Right atrium auricular region (tissue), 2 donors: ENCODE measurements at places on chromosomes 5 and 9. TPM values are rescaled to one million over a fixed set of nuclear protein-coding genes. Genes with fewer than 3 reads are reported as not detected.

The DAB2 gene
- 29.2 TPM for total RNA-seq

The SUSD3 gene
- total RNA-seq, result 11.8 TPM

The SPINK4 gene
- not detected for total RNA-seq

The GCNT4 gene
- 0.20 TPM for total RNA-seq

The SPINK14 gene
- total RNA-seq, result not detected

The PRRT1B gene
- total RNA-seq, result not detected

The GABBR2 gene
- 0.22 TPM for total RNA-seq

The TGFBI gene
- 65.0 TPM for total RNA-seq

The OR1J2 gene
- not detected for total RNA-seq

The PCDHB10 gene
- total RNA-seq, result 2.0 TPM

The FOXD4 gene
- total RNA-seq, result not detected

The CDH12 gene
- not detected for total RNA-seq

DNA sequence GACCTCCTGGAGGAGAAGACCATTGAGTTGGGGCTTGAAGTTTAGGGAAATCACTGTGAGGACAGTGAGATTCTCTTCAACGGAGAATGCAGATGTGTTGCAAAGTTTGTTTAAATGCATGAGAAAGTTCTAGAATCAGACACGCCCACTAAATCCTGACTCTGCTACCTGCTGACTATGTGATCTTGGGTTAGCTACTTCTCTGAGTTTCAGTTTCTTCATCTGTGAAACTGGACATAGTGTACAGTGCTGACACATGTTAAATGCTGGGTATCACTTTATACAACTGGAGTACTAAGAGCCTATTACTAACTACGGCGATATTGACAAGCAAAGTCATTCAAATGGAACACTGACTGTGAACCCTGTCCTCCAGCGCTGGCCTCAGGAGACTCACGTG lies 255.5 kb downstream of the HSPA4 start:
- DNase-seq, result no peak

GRCh38 chr5:56993241-56993640 lies 41.3 kb upstream of the MIER3 start:
- DNase-seq, result no peak

DNA sequence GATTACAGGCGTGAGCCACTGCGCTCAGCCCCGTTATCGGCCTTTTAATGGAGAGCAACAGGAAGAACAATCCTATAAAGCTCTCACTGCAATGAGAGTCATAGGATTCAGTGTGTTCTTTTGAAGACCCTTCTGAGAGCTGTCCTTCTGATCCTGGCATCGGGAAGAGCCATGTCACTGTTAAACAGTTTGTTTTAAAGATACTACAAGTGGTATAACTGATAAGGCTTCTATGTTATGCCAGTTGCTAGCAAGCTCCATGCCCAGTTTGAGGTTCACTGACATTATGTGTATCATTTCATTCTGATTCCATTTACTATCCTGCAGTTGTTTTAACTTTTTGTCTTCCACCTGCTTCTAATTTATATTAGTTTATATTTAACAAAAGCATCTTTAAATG lies 55.8 kb downstream of the GNAQ start:
- DNase-seq, result no peak

DNA sequence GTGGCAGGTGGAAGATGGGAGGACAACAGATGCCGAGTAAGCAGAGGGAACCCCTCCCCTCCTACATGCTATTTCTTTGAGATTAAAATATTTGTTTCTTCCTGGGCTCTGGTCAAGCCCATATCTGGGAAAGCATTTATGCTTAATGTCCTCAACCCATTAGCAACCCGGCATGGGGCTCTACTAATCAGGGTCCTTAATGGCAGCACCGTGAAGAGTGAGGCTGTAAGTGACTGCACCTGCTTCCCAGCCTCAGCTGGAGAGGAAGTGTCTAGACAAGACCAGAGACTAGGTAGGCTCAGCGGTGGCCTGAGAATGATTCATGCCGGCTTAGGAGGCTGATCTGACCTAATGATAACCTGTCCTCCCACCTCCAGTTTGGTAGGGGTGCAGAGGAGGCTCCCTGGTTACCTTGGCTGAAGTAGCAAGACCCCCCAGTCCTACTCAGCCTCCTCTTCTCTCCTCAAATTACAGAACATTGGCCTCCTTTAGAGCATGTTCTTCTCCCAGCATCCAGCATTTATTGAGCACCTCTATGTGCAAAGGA lies 61.3 kb upstream of the HSPA9 start:
- DNase-seq, result no peak

- peak; percentile 82 for DNase-seq
These were observed 129.1 kb downstream of the PDZD2 start for GRCh38 chr5:31768046-31768445.

- DNase-seq, result no peak
These were observed 86.2 kb downstream of the PTPN3 start for GRCh38 chr9:109411798-109412352.

- no peak for DNase-seq
These were observed 135.2 kb upstream of the RAPGEF1 start for GRCh38 chr9:131874916-131875670.

GRCh38 chr9:98453589-98454311 lies 198.3 kb upstream of the TBC1D2 start:
- DNase-seq, result no peak

DNA sequence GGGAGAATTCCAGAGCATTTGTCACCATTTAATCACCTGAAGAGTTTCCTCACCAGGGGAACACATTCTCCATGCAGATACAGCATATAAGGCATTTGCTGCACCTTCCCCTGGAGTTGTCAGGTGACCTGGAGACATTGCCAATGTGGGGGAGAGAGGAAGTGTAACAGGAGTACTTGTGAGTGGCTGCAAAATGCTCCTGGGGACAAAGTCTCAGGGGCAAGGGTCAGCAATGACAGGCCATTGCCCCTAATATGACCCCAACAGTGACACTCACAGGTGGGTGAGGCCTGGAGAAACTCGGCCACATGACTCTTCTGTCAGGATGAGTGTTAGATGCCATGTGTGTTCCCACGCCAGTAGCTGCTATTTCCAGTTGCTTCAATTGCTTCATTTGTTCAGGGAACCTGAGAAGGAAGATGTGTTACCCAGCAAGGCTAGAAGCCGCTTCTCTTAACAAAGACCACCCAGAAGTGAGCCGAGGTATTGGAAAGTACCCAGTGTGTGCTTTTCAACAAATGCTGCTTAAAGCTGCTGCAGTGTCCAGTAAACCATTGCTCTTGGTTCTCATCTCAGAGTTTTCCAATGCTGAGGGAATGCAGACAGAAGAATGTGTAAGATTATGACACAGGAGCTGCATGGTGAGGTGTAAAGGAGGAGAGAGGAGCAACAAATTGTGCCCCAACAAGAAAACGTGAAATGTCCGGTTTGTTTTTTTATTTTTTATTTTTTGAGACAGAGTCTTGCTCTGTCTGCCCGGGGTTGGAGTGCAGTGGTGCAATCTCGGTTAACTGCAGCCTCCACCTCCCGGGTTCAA lies 128.2 kb upstream of the SLC44A1 start:
- no peak for DNase-seq

GRCh38 chr5:152631221-152631620 lies 226.1 kb upstream of the NMUR2 start:
- DNase-seq, result no peak

DNA sequence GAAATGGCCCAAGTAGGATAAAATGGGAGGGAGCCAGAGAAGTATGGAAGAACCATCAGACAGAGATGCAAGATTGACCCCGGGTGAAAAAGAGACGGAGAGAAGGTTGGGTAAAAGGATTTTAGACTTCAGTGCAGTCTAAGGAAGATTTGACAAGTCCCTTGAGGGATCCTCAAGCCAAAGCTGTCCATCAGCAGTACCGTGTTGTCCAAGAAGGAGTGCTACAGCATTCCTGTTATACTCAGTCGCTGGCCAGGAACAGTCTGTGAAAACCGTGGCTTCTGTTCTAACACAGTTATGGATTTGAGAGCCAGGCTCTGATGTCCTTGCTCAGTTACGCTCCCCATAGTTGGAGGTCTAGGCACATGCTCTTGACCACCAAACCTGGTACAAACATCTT lies 383.9 kb upstream of the DAB2 start:
- no peak for DNase-seq

- DNase-seq, result no peak
These were observed 111.8 kb downstream of the CAVIN4 start for GRCh38 chr9:100689635-100690034.

DNA sequence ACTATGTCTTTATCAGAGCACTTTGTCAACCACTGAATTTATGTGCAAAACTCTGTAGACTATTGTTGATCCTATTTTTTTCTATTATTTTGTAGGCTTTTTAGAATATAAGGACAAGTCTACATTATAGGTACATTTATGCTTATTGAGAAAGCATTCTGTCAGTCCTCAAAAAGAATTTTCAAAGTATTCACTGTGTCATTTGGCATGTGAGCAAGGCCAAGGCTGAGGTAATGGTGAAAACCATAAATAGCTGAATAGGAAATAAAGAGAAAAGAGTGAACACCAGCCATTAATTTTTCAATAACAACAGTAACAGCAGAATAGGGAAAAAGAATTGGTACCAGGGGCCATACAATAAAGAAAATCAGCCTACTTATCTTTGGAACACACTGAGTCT lies 21.0 kb downstream of the SKIC3 start:
- no peak for DNase-seq

GRCh38 chr9:13990331-13990730 lies 323.6 kb downstream of the NFIB start:
- DNase-seq, result no peak

DNA sequence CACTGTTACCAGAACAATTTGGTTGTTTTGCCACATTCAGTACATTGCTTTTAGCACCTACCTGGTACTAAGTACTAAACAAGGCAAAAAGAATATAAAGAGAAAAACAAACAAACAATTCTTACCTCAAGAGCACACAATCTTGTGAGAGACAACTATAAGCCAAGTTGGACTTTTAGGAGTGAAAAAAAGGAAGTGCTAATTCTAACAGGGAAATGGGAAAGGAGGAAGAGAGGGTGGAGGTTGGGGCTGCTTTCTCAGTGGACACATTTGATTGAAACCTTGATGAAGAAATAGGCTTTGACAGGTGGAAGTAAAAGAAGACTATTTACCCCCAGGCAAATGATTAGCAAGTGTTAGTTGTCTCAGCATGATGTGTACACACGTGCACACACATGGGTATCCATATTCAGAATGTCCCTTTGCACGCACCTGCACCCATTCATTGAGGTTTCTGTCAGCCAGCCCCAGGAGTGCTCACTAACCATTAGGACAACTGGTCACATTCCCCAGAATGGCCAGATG lies 302.6 kb downstream of the ACTL7B start:
- DNase-seq, result no peak

DNA sequence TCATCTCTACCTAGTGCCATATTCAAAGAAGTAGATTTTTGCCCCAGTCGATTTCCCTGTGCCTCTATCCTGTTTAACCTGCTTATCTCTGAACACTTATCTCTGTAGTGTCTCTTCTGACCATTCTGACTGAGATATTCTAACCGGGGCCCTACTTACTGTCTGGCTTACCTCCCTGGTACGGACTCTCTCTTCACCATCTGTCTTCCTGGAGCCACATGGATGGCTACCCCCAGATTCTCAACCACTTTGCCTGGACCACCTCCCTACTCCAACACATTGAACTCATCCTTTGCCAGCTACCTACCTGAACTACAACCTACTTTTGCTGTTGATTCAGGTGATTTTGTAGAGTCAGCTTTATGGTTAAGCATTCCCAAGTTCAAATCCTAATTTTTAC lies 397.4 kb upstream of the SLC24A2 start:
- DNase-seq, result no peak

GRCh38 chr9:99375481-99375880 lies 153.4 kb downstream of the SEC61B start:
- no peak for DNase-seq

DNA sequence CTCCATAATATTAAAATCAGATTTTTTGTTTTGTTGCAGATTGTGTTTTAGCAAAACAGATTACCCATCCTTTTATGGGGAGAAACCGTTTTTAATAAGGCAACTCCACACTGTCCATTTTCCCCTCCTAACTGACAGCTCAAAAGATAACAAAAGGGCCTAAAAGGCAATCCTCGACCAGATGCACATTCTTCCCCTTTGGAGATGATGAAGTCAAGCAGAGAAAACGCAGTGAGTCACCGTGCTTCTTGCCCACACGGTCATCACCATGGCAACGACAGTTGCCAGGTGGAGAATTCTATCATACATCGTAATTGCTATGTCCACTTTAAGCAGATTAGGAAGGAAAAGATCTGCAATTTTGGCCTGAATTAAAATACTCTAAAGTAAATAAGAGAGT lies 96.4 kb downstream of the DIRAS2 start:
- no peak for DNase-seq

GRCh38 chr5:63125392-63125791 lies 546.8 kb downstream of the LRRC70 start:
- DNase-seq, result no peak

DNA sequence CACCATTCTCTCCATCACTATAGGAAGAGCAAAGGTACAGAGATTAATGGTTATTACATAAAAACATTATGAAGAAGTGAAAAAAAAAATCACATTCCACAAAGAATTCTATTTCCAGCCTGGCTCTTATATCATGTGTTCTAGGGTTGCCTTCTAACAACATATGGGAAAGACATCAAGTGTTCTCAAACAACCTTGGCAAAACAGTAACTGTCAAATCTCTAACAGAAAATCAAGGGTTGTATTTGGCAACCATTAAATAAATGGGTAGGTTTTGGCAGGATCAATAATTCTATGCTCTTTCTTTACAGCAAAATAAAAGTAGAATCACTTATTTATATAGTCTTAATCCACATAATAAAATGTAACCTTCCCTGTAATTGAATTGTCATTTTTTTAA lies 728.9 kb downstream of the MAT2B start:
- DNase-seq, result no peak

DNA sequence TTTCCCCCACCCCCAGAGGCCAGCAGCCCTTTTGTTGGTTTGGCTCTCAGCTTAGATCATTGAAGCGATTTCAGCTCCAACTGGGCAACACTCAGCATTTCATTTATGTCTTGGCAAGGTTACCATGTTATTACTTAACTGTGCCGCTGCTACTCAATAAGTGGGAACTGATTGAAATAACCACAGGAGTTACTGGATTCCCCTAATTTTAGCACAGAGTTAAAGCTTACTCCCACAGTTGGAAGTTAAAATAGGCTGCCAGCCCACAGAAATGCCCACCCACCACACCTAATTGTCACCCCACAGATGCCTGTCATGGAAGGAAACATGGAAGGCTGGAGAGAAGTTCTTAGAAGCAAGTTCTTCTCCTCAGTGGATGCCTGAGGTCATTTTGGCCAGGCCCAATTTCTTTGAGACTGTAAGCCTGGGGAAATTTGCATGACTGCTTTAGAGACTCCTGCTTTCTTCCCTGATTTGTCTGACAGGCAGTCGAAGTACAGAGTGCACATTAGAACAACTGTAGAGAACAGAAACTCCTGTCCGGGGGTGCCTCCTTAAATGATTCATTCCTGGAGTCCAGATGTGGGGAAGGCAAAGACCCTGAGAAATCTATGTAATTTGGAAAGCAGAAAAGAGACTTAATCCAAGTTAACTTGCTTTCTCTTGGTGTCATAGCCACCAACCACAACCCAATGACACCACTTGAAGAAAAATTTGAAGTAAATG lies 370.0 kb downstream of the ZSWIM6 start:
- DNase-seq, result no peak

- DNase-seq, result peak; percentile 100
These were observed 19.7 kb downstream of the C6 start for GRCh38 chr5:41193456-41194205.

- DNase-seq, result peak; percentile 89
These were observed 118.8 kb upstream of the RPS23 start for GRCh38 chr5:82396871-82397514.

- DNase-seq, result no peak
These were observed 97.6 kb upstream of the ADAMTS19 start for GRCh38 chr5:129362456-129362855.
